Dorsolateral prefrontal cortex (tissue), 122 donors: ENCODE measurements at places on chromosomes 6 and 20.

GRCh38 chr6:14639983-14640599 is 522.5 kb downstream of the CD83 start:
- DNase-seq, result no peak

- DNase-seq, result no peak
Measured at GRCh38 chr6:55869674-55870073, 5.7 kb downstream of the BMP5 start.

DNA sequence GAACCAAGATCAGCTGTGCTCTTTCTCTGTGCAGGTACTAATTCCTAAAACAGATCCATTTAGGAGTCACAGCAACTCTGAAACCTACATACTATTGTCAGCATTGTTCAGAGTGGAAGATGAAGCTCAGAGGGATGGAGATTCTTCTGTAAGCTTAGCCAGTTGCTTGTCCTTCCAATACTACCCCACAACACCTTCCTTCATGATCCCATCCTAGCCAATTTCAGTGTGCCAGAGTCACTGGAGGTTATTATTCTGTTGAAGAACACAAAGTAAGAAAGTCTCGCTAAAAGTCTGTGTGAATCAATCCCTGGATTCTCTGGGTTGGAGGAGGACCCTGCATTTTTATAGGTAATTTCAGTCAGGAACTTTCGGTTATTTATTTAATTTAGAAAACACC is 2.3 kb downstream of the POPDC3 start:
- DNase-seq, result no peak

GRCh38 chr6:78770765-78771164 is 96.6 kb upstream of the IRAK1BP1 start:
- no peak for DNase-seq

DNA sequence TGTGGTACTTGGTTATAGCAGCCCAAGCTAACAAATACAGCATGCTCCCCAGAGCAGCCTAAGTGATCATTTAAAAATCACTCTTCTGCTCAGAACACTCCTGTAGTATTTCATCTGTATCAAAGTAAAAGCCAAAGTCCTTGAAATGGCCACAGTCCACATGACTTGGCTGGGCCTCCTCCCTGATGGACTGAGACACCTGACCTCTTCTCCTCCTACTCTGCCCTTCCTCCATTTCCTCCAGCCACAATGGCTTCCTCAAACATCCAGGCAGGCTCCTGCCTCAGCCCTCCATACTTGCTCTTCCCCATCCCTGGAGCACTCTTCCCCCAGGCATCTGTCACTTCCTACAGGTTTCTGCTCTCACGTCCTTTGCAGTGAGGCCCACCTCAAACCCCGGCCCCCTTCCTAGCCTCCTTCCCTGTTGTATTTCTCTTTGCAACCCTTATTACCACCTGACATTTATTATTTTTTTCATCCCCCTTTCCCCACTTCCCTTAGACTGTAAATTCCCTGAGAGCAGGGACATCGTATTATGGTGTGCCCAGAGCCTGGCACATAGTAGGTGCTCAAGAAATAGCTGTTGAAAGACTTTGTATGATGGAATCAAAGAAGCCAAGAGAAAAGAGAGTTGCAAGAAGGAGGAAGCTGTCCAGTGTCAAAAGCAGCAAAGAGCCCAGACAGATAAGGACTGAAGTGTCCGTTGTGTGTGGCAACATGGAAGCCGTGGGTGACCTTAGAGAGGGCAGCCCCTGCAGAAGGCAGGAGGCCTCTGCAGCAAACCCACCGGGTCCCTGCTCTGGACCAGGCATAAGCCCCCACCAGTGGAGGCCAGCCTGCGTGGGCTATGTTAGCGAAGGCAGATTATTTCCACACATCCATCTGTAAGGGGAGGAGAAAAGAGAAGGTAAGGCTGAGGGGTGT is 87.5 kb downstream of the TRERF1 start:
- no peak for DNase-seq

DNA sequence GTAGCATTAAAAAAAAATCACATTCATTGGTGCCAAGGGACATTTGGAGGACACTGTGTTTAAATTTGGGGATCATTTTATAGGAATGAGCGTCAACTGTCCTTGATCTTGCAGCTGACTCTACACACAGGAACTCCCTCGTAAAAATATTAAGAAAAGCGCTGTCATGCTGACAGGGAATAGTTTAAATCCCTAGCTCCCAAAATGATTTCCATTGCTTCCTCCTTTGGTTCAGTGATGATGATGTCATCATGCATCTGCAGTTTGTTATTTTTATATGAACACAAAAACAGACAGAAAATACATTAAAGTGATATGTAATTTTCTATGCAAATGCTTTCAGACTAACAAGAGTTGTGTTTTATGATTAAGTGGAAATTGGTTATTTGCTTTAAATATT is 275.6 kb downstream of the BTBD9 start:
- DNase-seq, result no peak

- no peak for DNase-seq
Measured at GRCh38 chr20:63097336-63097831, 90.6 kb upstream of the BHLHE23 start.

- no peak for DNase-seq
Measured at GRCh38 chr6:12150812-12151432, 138.8 kb downstream of the HIVEP1 start.

DNA sequence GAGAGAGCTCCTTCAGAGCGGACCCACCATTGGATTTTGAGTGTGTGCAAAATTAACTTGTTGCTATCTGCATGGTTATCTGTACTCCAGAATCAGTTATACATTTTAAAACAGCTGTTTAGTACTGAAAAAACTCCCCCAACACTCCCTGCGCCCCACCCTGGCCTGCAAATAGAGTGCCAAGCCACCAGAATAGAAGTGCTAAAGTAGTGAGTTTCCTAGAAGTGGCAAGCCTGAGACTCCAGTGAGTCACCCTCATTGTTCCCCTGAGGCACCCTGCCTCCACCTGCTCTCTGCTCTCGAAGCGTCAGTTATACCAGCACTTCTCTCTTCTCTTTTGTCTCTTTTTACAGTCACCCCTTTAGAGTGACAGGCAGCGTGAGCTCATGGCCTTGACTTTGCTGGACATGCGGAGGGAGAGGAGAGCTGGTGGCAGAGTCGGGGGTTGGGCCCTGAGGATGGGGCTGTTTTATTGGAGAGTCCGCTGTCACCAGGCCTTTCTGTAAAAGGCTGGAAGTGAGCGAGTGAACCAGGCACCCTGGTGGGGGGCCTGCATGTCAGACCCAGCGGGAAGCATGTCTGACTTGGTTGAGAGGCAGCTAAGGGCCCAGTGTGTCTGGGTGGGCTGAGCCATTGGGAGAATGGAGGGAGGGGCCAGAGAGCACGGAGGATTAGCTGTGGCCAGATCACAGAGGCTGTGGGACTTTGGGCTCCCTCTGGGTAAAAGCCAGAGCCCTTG is 10.4 kb downstream of the IGF2R start:
- no peak for DNase-seq

DNA sequence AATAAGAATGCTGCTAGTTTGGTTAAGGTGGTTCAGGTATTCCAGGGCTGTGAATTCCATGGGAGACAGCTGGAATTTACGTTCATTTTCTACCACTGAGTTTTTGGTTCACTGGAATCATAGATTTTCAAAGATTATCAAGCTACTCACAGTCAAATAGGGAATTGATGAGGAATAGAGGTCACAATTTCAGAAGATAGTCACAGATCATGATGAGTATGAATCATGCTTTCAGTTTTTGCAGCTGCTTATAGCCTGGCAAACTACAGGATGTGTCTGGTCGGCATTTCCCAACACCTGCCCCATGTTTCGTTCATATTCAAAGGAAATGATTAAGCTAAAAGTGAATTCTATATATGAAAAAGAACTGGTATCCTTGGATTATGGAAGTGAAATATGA is 58.7 kb downstream of the BCKDHB start:
- no peak for DNase-seq

GRCh38 chr6:112044196-112044595 is 9.7 kb upstream of the CCN6 start:
- no peak for DNase-seq

GRCh38 chr6:119044255-119044654 is 34.2 kb downstream of the FAM184A start:
- DNase-seq, result no peak

- peak; percentile 66 for DNase-seq
Measured at GRCh38 chr6:136306466-136306865, 16.8 kb upstream of the BCLAF1 start.

DNA sequence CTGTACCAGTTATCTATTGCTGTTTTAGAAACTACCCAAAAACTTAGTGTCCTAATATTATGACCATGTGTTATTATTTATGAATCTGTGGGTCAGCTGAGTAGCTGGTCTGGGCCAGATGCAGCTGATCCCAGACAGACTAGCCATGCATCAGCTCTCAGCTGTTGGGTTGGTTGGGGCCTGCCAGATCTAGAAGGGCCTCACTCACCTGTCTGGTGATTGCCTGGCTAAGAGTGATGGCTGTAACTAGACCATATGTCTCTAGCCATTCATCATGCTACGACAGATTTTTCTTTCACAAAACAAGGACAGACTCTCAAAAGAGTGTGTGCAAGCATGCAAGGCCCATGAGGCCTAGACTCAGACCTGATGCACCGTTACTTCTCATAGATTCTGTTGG is 403.2 kb downstream of the SAMD5 start:
- DNase-seq, result no peak

DNA sequence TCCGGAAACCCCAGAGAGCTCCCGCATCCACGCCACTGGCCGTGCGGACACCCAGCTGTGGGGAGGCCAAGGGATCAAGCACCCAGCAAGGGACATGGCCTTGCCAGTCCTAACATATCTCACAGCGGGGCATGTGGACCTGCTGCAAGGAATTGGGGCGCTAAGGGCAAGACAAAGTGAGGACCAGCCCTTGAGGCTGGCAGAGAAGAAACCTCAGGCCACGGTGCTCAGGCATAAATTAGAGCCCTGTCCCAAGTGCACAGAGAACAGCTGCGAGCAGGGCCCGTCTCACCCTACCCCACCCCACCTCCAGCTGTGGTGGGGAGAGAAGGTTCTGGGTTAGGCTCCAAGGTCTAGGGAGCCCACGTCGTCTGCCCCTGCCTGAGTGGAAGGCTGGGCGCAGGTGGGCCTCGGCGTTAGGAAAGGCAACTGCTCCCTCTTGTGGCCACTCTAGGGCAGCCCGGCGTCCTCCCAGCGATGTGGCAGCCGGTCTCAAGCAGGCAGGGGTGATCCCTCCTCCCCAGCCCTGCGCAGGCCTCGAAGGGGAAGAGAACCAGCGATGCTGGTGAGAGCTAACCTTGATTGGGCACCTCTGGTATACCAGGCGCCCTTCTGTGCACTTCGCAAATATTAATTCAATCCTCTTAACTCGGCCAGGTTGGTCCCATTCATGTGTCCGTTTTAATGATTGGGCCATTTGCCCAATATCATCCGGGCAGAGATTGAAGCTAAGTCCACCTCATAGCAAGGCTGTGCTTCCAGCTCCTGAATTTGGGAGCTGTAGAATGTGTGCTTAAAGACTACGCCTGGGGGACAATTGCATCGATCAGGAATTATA is 235.8 kb downstream of the NFATC2 start:
- peak; percentile 75 for DNase-seq

GRCh38 chr20:53080969-53081871 is 109.1 kb downstream of the TSHZ2 start:
- DNase-seq, result no peak

- DNase-seq, result no peak
Measured at GRCh38 chr6:47069156-47069555, 27.0 kb upstream of the ADGRF1 start.

DNA sequence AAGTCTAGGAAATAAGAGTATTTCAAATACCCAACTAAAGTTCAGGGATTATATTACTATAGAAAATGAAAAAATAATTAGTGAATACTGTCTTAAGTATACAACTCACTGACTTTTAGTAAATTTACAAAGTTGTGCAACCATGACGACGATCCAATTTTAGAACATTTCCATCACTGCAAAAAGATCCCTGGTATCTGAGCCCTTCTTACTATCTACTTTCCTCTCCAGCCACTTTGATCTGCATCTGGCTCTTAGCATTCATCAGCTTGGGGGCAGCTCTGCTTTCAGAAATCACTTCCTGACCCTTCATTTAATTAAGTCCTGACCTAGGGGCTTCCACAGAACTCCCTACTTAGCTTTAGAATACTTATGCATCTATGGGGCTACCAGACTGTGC is 38.2 kb upstream of the RBL1 start:
- DNase-seq, result no peak

DNA sequence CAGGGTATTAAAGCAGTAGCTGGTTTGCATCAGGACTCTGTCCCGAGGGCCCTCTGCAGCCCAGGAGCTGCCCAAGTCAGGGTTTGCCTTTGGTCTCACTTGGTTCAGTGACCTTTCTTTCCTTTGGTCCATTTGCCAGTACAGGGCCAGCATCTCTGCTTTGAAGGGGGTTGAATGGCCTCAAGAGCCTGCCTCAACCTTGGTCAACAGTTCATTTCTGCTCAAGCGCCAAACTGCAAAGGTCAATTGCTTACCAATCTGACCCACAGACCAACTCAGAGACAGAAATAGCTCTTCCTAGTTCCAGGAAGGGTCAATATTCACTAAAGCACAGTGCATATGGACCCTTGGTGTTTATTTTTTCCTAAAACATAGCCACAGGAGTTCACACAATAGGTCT is 19.4 kb downstream of the VIP start:
- DNase-seq, result no peak

DNA sequence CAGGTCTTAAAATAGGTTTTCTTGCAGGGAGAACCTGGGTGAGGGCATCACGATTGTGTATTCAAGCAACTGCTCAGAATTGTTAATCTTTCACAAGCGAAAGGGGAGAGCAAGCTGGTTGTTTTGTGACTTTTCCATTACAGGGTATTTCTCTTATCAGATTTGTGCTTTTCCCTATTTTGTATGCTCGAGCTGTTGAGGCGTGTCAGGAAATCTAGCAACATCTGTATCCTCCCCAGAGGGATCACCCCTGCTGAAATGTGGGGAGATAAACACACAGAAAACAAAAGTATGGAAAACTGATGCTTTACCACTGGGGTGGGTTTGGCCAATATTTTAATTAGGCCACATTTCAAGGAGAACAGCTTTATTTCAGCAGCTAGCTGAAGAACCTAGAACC is 187.0 kb downstream of the DTNBP1 start:
- DNase-seq, result no peak

DNA sequence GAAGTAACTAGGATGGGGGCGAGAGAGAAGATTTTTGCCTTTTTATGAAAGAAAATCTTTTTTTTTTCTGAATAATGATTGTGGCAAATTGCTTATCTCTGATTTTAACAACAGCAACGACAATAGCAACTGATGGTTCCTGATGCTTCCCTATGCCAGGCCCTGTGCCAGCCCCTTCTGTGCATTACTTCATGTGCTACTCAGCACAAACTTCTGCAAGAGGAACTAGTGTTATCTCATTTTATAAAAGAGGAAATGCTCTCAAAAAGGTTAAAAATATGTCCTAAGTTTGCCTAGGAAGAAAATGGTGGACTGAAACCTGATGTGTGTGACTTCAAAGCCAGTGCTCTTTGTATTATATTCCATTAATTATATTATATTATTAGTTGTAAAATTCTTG is 74.0 kb upstream of the RALGAPA2 start:
- DNase-seq, result no peak
